ENCODE measurements at places on chromosomes 5 and 9.

- DNase-seq, result no peak
Measured at GRCh38 chr5:54845567-54845941, 139.8 kb downstream of the ESM1 start.

DNA sequence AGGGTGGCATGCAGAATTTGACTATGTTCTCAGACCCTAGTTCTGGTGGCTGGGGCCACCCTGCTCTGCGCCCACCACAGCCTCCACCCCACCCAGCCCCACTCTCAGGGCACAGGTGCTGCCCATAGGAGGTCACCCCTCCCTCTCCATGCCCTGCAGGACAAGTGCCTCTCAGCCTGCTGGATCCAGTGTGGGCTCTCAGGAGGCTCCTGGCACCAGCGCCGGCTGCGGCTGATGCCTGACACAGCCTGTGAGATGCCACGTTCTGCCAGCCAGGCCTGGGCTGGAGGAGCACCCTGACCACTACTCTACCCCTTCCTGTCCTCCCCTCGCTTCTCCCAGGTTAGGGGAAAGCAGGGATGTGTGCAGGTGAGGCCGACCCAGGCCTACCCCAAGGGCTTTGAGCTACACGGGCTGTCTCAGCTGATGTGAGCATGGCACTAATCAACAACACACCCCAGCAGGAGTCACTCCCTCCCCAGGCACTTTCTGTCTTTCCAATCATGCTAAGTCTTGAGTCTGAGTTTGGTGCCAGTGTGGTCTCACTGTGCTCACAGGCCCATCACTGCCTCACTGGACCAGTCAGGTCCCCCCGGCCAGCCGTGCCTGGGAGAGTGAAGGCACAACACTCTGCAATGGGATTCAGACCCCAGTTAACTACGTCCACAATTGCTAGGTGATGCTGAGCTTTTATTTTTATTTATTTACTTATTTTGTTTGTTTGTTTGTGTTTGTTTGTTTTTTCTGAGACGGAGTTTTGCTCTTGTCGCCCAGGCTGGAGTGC is 12.1 kb upstream of the BARX1 start:
- no peak for DNase-seq

DNA sequence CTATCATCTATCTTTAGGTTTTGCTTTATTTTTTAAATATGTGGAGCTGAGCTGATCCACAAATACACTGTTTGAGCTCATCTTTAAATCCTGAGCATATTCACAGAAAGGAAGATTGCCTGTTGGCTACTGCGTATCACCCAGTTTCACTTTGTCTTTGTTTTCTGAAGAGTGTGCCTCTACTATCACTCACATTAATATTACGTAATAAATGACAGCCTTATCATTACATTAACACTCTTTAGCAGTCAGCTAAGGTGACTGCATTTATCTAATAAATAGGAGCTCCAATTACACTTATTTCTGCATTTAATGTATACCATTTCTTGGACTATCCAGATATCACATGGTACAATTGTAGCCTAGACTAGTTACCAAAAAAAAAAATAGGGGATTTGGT is 511.7 kb downstream of the NR2F1-AS1 start:
- DNase-seq, result no peak

GRCh38 chr5:23314827-23315226 is 192.6 kb upstream of the PRDM9 start:
- DNase-seq, result no peak

DNA sequence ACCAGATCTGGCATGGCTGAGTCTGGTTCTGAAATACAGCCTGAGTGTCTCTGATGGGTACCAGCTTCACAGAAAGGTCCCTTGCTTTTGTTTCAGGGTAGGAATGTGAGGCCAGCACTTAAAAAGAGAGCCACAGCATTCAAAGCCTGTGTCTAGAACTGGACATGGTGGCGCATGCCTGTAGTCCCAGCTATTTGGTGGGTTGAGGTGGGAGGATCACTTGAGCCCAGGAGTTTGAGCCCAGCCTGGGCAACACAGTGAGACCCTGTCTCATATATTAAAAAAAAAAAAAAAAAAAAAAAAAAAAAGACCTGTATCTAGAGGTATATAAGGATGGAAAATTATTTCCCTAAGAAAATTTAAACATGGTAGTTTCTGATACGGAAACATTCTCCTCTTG is 202.3 kb downstream of the GAPVD1 start:
- no peak for DNase-seq

DNA sequence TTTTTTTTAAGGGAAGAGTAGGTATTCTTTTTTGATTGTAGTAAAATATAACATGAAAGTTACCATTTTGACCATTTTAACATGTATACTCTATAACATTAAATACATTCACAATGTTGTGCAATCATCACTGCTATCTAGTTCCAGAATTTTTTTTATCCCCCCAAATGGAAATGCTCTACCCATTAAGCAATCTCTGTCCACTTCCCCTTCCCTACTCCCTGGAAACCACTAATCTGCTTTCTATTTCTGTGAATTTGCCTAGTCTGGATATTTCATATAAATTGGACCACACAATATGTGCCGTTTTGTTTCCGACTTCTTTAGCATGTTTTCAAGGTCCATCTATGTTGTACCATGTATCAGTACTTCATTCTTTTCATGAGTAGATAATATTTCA is 429.5 kb downstream of the TLE1 start:
- DNase-seq, result no peak

- DNase-seq, result peak; percentile 10
Measured at GRCh38 chr9:113963017-113963620, 87.0 kb downstream of the ZNF618 start.

- no peak for DNase-seq
Measured at GRCh38 chr5:131156385-131156784, 8.7 kb downstream of the HINT1 start.

- no peak for DNase-seq
Measured at GRCh38 chr9:137811283-137811870, 66.2 kb upstream of the CACNA1B start.

DNA sequence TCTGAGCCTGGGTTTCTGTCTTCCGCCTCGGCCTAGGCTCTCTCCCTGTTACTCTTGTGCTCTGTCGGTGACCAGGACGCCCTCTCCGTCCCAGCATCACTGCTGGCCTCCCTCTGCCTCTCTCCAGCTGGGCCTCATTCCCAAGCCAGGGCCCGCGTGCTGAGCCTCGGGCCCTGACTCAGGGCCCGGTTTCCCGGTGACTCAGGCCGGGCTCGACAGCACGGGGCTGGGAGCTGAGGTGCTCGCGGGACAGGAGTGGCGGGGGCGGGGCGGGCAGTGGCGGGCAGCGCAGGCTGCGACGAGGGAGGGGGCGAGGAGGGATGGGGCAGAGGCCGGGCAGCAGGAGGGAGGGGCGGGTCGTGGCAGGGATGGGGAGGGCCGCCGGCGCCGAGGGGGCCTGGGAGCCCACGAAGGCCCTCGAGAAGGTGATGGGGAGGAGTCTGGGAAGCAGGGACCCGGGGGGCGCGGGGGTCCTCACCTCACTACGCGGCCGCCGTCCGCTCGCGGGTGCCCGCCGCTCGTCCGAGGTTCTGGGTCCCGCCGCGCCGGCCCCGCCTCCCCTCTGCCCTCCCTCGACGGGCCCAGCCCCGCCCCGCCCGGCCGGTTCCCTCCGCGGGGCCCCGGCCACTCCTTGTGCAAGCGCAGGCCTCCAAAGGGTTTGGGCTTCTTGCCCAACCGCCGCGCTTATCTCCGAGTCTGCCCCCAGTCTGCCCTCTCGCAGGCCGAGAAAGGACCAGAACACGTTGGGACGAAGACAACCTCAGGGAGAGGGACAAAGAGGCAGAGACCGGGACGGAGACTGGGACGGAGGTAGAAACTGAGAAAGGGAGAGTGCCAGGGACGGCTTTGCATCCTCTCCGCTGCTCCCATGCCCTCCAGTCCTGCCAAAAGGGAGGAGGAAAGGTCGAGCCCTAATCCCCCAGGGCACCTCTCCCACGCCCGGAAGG is at the start of gene ARAP3:
Gene ARAP3, minus strand, starts transcription at position 536 of the 947 bp plus-strand sequence. CDS start 1,744 bp downstream, outside the sequence.
- no peak for DNase-seq

All from activated T-helper 2 cell treated with anti-CD3 and anti-CD28 coated beads, Interferon-gamma antibody, Interleukin-2, Interleukin-4, amounts not matched to agents 10 μg/mL and 5 μg/mL and 100 μg/mL, durations not matched to agents 14 hours and 24 hours and 36 hours (primary cell).